ENCODE measurements at places on chromosomes 1 and 21.

- DNase-seq: peak; percentile 58
These were observed 208.8 kb downstream of the GIPC2 start for GRCh38 chr1:78254517-78254916.

- DNase-seq: no peak
These were observed 8.1 kb downstream of the DNASE2B start for GRCh38 chr1:84406346-84406861.

DNA sequence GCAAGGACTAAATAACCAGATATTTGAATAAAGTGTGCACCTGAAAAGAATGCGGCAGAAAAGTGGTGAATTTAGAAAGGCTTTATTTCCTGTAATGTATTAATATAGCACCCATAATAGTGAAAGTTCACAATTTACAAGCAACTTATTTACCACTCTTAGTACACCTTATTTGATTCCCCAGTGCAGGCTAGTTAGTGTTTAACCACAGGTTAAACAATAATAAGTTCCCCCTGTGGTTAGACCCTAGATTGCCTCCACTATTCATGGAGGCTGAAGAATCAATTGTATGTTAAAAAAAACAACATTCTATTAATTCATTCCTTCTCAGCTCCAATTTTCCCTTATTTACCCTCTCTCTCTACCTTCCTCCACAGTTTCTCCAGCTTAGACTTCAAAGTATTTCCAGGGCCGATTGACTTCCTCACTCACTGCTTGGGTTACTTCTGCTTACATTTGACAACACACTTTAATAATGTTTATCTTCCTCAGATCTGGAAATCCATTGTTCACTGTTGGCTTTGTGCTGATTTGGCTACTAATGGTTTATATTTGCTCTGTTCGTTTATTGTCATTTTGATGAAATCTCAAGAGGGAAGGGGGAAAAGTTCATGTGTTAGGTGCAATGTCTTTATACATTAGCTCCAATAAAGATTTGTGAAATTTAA is 796.3 kb downstream of the BRINP3 start:
- no peak for DNase-seq

- DNase-seq: no peak
These were observed 75.1 kb upstream of the WLS start for GRCh38 chr1:68307378-68307787.

DNA sequence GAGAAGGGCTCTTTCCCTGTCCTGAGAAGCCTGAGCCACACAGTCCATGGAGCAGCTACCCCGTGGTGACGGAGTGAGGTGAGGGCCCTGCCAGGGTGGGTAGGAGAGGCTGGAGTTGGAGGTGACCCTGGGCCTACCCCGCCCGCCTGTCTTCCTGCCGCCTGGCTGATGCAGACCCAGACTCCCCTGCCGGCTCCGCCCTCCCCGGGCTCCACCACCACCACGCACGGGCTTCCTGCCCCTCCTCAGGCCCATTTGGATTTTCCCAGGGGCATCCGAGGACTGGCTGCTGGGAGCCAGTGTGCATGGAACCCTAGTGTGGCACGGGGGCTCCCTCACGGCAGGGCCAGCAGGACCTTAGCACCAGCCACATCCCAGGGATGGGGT is 32.5 kb downstream of the PODN start:
- no peak for DNase-seq

DNA sequence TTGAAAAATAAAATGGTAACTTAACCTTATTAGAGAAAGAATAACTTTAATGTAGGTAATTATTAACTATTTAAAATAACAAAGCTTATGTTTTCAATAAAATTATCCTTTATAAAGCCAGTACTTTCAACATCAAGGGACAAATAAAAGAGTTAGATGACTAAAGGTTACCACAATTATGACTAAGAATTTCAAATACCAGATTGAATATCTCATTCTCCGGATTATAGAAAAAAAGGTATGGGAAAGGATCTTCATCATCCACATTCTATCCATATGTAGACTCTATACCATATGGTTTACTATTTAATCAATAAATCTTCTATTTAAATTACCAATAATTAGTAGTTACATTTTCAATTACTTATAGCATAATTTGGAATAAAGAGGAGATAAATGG is 62.8 kb downstream of the TOR3A start:
- no peak for DNase-seq

DNA sequence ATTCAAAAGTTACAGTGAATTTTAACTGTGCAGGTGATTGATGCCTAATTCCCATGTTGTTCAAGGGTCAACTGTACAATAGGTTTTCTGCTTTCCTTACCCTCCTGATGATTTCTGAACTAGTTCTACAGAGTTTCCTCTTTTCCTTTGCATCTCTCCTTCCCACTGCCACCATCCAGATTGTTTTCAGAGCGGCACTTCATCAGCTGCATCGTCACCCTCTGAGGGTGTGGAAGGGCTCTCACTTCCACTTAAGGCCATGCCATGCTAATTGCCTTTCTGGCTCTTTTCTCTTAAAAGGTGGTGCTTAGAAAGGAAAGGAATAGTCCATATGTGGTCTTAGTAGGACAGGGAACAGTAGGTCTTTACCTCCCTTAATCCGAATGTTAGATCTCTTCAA is 39.1 kb downstream of the DISC1 start:
- DNase-seq: no peak

GRCh38 chr1:12620488-12620865 is 2.5 kb upstream of the DHRS3 start:
- DNase-seq: no peak

GRCh38 chr21:42539931-42540343 is 26.3 kb downstream of the SLC37A1 start:
- no peak for DNase-seq

- DNase-seq: no peak
These were observed at the start of gene PTCH2 for GRCh38 chr1:44842862-44843655. TSS of gene PTCH2 (minus strand) at chr1:44843253. CDS start at chr1:44842932, 321 bp downstream.

DNA sequence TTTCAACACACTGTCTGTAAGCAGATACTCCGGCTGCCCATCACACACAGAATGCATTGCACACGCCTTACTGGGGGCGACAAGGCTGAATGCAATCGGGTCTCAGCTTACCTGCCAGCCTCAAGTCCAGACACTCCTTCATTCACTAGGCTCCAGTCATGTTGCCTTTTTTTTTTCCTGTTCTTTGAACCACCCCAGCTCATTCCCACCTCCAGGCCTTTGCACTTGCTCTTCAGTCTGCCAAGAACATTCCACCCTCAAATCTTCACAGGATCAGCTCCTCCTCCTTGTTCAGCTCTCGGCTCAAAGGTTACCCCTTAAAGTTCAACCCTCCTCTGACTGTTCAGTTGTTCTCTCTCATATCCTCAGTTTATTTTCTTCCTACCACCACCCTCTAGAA is 181.9 kb upstream of the ESRRG start:
- no peak for DNase-seq

- no peak for DNase-seq
These were observed 161.3 kb upstream of the KCNJ6 start for GRCh38 chr21:38077569-38077968.

- DNase-seq: no peak
These were observed 26.7 kb upstream of the CYP4X1 start for GRCh38 chr1:46996659-46997281.

DNA sequence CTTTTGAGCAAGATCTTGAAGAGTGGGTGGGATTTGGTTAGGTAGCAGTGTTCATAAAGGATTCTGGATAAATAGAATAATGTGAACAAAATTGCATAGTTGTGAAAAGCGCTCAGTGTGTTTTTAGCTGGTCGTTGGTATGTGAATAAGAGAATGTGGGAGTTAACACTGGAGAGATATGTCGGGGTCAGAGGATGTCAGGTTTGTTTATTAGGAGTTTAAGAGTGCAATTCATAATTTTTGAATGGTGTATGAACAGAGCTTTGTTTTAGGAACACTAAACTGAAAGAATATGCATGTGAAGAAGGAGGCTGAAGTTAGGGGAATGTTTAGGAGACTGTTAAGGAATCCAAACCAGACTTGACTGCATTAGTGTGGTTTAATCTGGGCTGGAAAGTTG is 9.4 kb downstream of the USP16 start:
- no peak for DNase-seq

DNA sequence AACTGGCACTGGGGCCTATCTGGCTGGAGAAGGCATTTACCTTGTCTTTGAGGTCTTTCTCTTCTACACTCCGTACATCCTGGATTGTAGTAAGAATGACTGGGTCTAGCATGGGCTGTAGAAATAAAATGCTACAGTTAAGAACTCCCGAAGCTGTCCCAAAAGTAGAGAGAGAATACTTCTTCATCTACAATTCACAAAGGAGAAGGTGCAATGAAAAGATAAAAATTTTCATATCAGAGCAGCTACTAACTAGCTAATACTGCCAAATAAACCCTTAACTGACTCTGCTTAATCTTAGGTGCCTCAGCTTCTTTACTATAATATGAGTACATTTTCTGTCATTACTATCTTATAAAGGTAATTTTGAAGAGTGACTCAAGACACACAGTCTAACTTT is 55.6 kb downstream of the USP24 start:
- DNase-seq: no peak

- DNase-seq: no peak
These were observed 27.7 kb downstream of the S100A6 start for GRCh38 chr1:153507926-153508583.

- DNase-seq: no peak
These were observed 22.2 kb upstream of the KCNJ15 start for GRCh38 chr21:38234395-38235142.

- no peak for DNase-seq
These were observed 63.6 kb upstream of the ETV3 start for GRCh38 chr1:157201767-157202166.

DNA sequence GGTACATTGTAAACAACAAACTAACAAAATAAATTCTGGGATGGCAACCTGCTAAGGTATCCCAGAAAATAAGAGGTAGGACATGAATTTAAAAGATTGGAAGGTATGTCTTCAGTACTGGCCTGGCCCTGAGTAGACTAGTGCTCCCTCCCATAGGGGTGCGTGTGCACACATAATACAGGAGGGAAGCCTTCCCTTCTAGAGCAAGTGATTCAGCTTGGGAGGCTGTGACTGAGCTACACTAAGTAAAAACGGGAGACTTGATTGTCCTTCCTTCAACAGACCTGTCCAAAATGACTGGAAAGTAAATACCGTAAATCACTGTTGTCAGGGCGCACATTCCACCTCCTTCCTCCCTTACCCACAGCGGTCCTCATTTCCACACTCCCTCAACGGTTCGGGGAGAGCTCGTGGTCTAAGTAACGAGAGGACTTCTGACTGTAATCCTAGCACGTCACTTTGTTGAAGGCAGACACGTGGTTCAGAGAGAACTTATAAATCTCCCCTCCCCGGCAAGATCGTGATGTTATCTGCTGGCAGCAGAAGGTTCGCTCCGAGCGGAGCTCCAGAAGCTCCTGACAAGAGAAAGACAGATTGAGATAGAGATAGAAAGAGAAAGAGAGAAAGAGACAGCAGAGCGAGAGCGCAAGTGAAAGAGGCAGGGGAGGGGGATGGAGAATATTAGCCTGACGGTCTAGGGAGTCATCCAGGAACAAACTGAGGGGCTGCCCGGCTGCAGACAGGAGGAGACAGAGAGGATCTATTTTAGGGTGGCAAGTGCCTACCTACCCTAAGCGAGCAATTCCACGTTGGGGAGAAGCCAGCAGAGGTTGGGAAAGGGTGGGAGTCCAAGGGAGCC is at the start of gene TGFB2:
Gene TGFB2 (plus strand): TSS at position 523 of the 859 bp plus-strand sequence. CDS start 1,366 bp downstream, outside the sequence.
- DNase-seq: no peak

GRCh38 chr1:19534281-19534680 is 48.9 kb upstream of the CAPZB start:
- no peak for DNase-seq

DNA sequence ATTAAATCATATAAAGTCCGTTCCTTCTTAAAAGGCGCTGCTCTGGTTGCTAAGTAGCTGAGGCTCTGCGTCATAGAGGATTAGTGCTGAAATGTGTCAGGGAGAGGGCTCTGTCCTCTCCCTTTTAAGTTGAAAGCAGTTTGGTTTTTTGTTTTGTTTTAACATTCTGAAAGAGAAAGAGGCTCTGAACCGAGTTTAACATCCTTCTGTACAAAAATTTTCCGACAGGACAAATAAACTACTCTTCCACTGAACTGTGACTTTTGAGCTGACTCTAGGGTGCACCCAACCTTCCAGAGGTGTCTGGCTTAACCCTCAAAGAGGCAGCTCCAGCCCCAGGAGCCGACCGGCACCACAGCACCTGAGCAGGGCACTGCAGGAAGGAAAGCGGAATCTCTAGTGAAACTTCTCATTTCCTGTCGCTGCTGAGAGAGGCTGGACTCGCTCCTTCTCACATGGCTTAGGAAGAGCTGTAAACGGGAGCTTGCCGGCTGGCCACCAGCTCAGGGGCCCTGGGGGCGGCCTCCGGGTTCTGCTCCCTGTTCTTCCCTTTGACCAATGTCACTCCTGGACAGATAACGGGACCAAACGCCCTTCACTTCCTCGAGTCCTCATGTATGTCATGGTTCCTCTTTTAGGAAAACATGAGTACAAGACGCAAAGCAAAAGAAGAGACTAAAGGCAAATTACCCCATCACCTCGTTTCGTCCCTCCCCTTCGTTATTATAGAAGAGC is 1.2 kb downstream of the VAV3 start:
- no peak for DNase-seq

- DNase-seq: no peak
These were observed 14.7 kb upstream of the IGFN1 start for GRCh38 chr1:201175820-201176500.

DNA sequence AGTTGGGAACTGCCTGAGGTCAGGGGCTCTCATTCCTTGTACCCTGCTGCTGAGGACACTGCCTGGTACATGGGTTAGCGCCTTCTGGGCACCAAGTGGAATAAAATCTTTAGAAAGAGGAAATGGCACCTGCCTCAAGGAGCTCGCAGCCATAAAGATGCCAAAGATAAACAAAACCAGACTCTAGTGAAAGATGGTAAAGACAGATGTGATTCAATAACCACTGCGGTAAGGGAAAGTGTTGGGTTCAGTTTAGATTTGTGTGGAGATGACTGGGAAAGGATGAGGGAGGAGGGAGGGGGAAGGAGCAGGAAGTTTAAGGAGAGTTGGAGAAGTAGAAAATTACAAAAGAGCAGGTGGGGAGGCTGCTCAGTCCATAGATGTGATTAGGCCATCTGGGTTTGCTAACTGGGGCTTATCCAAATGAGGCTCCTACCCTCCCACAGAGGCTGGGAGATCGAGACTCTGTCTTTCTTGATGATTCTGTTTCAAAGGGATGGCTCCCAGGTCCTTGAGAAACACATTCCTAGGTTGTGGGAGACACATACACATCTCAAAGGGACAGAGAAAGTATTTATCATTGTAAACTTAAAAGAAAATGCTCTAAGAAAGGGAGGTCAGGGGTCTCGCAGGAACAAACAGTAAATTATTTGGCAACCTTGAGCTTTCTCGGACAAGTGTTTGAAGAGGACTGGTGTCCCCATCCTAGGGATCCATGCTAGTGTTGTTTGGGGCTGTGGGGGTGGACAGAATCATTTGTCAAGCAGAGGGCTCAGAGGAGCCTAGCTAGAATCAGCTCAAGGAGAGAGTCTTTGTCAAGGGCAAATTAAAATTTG is 65.7 kb upstream of the MORC3 start:
- no peak for DNase-seq

DNA sequence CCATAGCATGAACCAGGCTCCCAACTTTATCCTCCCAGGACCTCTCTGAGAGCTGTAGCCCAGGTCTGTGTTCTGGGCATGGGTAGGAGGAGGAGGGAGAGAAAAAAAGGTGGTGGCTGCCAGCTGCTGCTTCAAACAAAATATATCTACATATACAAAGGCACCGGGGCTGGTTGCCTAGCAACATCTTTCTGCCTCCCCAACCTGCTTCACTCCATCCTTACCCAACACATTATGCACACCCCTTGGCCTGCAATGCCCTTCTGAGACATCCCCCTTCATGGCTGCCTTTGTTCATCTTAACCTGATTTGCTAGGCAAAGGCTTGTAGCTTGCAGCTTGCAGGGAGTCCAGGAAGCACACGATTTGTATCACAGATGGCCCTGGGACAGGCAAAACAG is 27.2 kb upstream of the ATP1A1 start:
- no peak for DNase-seq

Measured in GM04503 (cell line).